ENCODE measurements at places on chromosomes 16 and 17.
A peak's percentile ranks its signal among the peaks of the same experiment; 100 is the strongest.

DNA sequence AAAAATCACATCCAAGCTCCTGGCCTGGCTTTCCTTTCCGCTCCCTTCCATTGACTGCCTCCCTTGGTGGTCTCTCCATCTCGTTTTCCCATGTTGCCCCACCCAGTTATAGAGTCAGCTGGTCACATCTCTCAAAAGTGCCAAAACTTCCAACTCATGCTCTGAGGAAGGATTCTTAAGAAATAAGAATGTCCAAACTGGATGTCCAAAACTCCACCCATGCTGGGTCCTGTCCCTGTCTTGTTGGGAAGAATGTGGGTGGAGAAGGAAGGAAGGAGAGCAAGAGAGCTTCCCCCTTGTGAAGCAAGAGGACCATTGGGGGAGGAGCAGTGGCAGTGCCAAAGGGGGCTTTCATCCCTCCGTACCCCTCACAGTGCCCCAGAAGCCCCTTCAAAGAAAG lies 44.6 kb upstream of the MAP3K14 start:
- no peak for DNase-seq

DNA sequence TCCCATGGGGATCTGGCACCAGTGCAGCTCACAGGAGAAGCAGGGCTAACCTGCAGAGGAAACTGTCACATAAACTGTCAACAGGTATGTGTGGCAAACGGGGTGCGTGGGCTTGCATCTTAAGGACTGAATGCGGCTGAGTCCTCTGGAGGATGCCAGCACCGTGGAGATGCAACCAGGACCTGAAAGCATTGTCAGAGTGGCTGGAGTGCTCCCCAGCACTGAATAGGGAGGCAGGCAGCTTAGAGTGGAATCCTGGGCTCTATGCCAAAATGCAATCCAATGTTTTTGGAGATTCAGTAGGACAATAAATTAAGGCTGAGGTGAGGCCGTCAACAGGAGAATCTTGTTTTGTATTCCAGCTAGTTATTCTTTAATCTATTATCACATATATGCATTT lies 21.3 kb upstream of the SALL1 start:
- DNase-seq: no peak

DNA sequence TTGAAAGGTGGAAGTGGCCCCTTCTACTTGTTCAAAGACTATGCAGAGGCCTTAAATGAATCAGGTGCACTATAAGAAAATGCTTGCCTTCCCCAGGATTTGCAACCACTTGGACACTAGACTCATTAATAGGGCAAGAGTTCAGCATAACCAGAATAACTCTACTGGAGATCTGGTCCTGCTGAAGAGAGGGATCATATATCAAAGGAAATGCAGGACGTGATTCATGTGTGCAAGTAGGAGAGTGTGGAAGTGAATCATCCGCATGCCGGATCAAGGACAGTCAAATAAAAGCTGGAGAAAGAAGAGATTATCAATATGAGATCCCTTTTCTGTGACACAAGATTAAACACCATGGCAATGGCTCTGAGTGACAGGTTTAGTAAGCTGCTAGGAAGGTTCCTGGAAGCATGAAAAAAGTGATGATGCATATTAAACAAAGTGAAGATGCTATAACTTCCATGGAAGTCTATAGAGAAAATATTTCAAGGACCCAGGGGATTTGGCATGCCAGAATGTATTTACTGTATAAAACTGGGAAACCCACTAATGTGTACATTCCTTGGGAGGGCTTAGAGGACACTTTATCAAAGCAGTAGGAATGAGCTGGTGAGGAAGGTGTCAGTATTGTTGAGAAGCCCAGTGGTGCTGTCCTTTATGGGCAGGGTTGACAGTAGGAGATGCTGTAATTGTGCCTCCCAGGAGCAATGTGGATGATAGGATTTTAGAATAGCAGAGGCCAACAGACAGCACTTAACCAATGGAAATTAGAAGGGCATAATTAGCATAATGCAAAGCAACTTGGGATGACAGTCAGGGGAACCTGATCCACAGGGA lies 133.1 kb downstream of the ABCA8 start:
- DNase-seq: peak; percentile 10

GRCh38 chr17:82840431-82840831 lies 609 bp upstream of the ZNF750 start:
- DNase-seq: no peak

GRCh38 chr17:58660621-58661020 lies 31.2 kb downstream of the TEX14 start:
- DNase-seq: no peak

GRCh38 chr16:21172650-21173049 lies 14.2 kb downstream of the LDAF1 start:
- no peak for DNase-seq

GRCh38 chr16:58471209-58471975 lies 28.6 kb upstream of the NDRG4 start:
- no peak for DNase-seq

GRCh38 chr16:19179546-19180490 lies 11.8 kb downstream of the SYT17 start:
- peak; percentile 72 for DNase-seq

- DNase-seq: no peak
Measured at GRCh38 chr17:36182176-36183000, 6.0 kb upstream of the TBC1D3B start.

DNA sequence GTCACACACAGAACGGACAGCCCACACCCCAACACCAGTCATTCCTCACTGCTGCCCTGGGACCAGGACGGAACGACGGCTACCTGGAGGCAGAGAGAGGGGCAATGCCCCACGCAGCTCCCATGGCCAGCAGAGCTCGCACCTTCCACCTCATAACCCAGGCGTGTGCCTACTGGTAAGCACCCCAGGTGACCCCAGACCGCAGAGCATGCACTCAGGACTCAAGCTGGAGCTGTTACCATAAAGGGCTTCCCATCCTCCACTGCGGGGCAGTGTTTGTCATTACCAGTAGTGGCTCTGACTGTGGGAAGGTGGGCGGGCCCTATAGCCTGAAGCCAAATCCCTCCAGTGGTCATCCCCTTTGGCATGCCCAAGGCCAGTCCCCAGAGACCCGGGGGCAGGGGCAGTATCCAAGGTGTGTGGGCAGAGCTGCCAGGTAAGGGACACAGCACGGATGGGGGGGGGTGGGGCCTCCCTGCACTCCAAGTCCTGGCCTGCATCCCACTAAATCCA lies 4.7 kb upstream of the BCAR1 start:
- DNase-seq: no peak

GRCh38 chr16:14339694-14340093 lies 268.6 kb downstream of the MRTFB start:
- DNase-seq: no peak

- DNase-seq: no peak
Measured at GRCh38 chr16:3792472-3793012, 75.2 kb upstream of the TRAP1 start.

DNA sequence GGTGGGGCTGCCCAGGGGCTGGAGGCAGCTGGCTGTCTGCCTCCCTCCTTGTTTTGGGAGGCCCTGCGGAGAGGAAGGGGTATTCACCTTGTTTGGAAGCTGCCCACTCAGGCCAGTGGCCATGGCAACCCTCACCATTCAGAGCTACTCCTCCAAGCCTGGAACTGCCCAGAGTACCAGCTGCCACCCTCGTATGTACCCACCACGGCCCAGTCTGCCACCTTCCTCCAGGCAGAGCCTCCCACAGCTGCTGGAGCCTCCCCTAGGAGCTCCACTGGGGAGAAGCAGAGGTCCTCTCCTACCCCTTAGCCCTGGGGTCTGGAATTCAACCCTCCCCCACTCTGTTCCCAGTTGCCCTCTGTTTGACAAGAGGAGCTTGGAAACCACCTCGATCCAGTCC lies 90.7 kb downstream of the AXIN2 start:
- DNase-seq: no peak

- DNase-seq: no peak
Measured at GRCh38 chr16:25868106-25868505, 176.3 kb downstream of the HS3ST4 start.

- no peak for DNase-seq
Measured at GRCh38 chr17:37674511-37674910, 31.3 kb upstream of the DDX52 start.

DNA sequence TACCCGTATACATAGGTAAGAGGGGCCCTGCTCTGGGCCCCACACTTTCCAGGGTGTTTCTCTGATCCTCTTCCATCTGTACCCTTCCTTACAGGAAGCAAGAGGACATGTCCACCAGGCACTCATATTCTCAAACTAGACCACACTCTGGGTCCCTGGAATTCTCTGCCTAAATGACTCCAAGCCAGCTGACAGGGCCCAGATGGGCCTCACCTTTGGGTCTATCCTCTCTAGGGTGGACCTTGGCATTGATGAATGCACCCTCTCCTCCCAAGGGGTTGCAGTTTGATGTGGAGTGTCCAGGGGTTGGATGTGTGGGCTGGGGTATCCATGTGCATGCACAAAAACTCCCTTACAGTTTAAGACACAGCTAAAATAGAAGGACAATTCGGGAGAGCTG lies 95.8 kb downstream of the ASIC2 start:
- no peak for DNase-seq

Measured in SK-N-SH (cell line).